Karpas-422 (cell line): ENCODE measurements at places on chromosomes 12 and 14.

DNA sequence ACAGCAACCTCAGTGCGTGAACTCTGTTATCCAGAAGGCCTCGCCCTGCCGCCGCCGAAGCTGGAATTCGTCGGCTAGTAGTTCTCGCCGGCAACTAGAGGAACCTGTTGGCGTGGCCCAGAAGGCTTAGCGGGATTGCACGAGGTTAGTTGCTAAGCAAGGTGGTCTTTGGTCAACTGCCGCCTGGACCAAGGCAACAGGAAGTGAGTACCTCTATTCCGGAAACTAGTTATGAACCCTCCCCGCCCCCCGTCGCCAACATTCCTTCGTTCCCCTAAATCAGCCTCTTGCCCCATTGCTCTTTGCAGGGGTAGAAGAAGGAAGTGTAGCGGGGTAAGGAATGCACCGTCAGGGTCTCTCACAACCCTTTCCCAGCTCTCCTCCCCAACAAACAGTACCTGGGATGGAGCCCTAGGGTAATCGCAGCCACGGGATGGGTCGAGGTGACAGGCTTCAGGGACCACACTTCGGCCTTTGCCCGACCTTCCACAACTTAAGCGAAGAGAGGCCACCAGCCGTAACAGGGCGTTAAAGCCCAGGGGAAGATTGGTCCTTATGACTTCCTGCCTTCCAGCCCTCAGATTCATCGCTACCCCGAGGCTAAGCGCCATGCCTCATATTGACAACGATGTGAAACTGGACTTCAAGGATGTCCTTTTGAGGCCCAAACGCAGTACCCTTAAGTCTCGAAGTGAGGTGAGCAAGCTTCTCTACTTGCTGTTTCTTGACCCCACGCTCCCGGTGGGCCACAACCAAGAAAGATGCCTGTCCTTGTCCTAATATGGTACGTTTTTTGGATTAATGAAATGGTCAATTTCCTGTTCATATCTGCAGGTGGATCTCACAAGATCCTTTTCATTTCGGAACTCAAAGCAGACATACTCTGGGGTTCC lies at the start of gene GMPR2:
GMPR2 (plus strand) TSS at position 285 of the 893 bp plus-strand sequence; CDS start at position 610, 325 bp downstream.
- DNase-seq, result peak; percentile 76
- peaks cover 33% of the 10 kb centered on the region for H3K4me1 ChIP-seq
- H3K36me3 ChIP-seq, result peaks cover 34% of the 10 kb centered on the region; the same call in 1 of the 2 replicates
- no peaks in the 10 kb centered on the region for H3K27me3 ChIP-seq
- H3K4me3 ChIP-seq, result peak within 1 kb of the TSS; percentile 87

DNA sequence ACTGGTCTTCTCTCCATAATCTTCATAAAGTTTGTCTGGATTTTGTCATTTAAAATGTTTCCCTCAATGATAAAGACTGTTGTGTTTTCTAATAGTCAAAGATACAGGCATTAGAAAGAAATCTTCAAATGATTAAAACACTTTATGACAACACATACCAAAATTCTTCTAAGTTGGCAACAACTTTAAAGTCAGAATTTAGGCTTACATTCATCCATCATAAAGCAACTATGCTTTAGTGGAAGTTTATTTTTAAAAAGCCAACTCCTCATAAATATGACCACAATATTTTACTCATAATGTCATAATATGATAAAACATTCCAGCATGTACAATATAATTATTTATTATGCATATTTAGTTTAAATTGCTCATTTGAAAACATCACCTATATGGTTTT lies 17.2 kb upstream of the CCER1 start:
- no peaks in the 10 kb centered on the region for H3K27me3 ChIP-seq
- no peaks in the 10 kb centered on the region for H3K4me1 ChIP-seq
- no peak for DNase-seq
- H3K36me3 ChIP-seq, result no peaks in the 10 kb centered on the region
- H3K4me3 ChIP-seq, result no peak overlapping the region
- no peak overlapping the region for H3K27ac ChIP-seq

- peaks cover 5% of the 10 kb centered on the region; the same call in 1 of the 2 replicates for H3K36me3 ChIP-seq
- H3K27me3 ChIP-seq, result no peaks in the 10 kb centered on the region
- DNase-seq, result peak; percentile 85
- H3K4me1 ChIP-seq, result peaks cover 41% of the 10 kb centered on the region
Measured at GRCh38 chr12:68611094-68611805, 551 bp downstream of the RAP1B start.

- H3K27me3 ChIP-seq, result no peaks in the 10 kb centered on the region
- H3K36me3 ChIP-seq, result no peaks in the 10 kb centered on the region
- H3K4me3 ChIP-seq, result no peak overlapping the region
- no peak overlapping the region for H3K27ac ChIP-seq
Measured at GRCh38 chr12:28242496-28243309, 52.4 kb downstream of the CCDC91 start.

- H3K27me3 ChIP-seq, result no peaks in the 10 kb centered on the region
- H3K4me1 ChIP-seq, result no peaks in the 10 kb centered on the region; the same call in 1 of the 2 replicates
- DNase-seq, result no peak
Measured at GRCh38 chr12:22518060-22518719, 26.2 kb downstream of the C2CD5 start.

GRCh38 chr14:56855891-56856461 lies 45.7 kb upstream of the OTX2 start:
- H3K4me1 ChIP-seq, result no peaks in the 10 kb centered on the region
- no peak overlapping the region for H3K4me3 ChIP-seq
- H3K36me3 ChIP-seq, result no peaks in the 10 kb centered on the region
- H3K27ac ChIP-seq, result no peak overlapping the region

DNA sequence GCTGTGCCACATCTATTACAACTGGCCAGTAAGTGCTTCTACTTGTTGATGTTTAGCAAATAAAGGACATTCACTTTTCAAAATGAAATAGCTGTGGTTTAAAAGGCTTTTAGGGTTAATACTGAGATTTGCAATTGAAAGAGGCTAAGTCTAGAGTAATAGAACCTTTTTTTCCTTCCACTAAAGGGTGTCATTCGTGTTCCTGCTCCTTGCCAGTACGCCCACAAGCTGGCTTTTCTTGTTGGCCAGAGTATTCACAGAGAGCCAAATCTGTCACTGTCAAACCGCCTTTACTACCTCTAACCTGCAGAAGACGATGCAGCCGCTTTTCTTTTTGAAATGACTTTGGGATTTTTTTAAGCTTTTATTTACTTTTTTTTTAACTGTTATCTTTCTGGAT lies 33.6 kb downstream of the PIWIL1 start:
- no peak overlapping the region for H3K4me3 ChIP-seq
- no peaks in the 10 kb centered on the region for H3K27me3 ChIP-seq
- no peaks in the 10 kb centered on the region for H3K4me1 ChIP-seq
- no peak overlapping the region for H3K27ac ChIP-seq
- DNase-seq, result no peak

DNA sequence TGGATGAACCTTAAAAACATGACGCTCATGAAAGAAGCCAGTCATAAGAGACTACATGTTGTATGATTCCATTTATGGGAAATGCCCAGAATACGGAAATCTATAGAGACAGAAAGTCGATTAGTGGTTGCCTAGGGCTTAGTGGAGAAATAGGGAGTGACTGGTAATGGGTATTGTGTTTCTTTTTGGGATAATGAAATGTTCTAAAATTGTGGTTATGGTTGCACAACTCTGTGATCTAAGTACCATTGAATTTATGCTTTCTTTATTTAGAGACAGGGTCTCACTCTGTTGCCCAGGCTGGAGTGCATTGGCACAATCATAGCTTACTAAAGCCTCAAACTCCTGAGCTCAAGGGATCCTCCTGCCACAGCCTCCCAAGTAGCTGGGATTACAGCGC lies 8.0 kb downstream of the RBMS2 start:
- no peak overlapping the region for H3K27ac ChIP-seq
- DNase-seq, result no peak
- H3K4me1 ChIP-seq, result no peaks in the 10 kb centered on the region
- no peak overlapping the region for H3K4me3 ChIP-seq
- H3K27me3 ChIP-seq, result no peaks in the 10 kb centered on the region
- no peaks in the 10 kb centered on the region for H3K36me3 ChIP-seq

DNA sequence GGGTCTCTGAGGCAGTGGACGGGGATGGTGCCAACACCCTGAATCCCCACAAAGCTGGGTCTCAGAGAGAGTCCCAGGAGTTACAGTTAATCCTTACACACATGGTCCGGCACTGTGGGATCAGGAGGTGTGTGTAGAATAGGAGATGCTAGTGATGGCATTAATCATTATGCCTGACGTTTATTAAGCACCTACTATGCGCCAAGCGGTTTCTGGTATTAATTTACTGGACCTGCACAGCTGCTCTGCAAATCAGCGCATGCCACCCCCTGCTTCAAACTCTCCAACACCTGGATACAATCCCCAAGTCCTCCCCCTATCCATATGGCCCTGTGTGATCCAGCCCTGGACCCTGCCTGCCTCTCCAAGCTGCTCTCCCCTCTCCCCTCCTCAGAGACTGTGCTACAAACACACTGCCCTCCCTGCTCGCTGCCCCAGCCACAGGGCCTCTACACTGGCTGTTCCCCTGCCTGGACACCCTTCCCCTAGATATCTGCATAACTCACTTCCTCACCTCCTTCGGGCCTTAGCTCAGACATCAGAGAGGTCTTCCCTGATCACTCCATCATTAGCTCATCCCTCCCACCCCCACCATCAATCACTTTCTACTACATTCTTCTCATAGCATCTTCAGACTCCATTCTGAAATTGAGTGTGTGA lies 86.0 kb downstream of the RFLNA start:
- DNase-seq, result no peak
- no peak overlapping the region for H3K27ac ChIP-seq
- H3K27me3 ChIP-seq, result no peaks in the 10 kb centered on the region

DNA sequence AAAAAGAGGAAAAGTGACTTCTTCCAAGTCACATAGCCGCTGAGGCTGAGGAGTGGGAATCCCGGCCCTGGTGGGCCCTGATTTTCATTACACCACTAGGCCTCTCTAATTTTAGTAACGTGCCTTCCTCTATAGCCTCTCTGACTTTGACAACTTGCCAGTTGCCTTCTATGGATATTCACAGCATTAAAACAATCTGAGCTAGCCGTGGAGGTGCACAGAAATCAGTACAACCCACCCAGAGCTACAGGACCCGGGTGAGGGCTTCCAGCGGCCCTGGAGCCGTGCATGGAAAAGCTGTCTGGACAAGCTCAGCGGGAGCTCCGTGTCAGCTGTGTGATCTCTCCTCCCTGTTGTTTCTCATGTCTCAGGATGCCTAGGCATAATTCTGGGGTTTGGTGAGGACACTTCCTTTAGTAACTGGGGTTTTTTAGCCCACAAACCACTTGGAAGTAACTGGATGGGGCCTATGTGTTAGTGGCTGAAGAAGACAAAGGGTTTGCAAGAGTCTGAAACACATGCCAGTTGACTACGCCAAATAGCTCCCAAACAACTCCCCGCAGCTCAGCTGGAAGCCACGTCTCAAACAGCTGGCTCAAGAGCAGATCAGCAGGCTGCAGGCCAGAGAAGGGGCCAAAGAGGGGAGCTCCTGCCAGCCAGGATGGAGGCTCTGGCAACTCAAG lies 53.0 kb downstream of the SSH1 start:
- no peak overlapping the region for H3K4me3 ChIP-seq
- no peaks in the 10 kb centered on the region for H3K27me3 ChIP-seq
- peaks cover 11% of the 10 kb centered on the region for H3K36me3 ChIP-seq
- DNase-seq, result no peak

DNA sequence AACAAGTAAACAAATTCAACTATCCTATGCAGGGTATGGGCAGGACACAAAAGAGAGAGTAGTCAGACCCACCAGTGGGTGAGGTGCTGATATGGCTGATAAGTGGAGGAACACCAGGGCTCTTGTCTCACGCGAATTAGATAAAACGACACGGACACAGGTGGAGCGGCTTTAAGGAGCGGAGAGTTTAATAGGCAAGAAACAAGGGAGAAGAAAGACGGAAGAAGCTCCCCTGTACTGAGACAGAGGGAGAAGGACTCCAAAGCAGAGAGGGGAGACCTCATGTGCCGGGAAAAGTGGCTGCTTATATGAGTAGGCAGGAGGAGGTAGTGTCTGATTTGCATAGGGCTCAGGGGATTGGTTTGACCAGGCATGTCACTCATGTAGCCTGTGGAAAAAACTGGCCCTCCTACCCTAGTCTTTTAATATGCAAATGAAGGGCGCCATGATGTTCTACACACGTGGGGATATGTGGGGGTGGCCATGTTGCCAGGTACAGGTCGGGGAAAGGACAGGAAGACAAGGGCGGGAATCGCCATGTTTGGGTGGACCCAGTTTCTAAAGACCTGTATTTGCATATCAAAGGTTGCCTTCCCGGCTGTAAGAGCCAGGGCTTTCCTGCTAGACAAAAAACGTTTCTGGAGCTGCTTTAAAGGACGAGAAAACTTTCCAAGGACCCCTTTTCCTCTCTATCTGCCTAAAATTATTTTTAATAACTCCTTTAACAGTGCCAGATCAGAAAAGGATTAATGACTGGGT lies 28.8 kb downstream of the RPGRIP1 start:
- H3K27ac ChIP-seq, result no peak overlapping the region
- DNase-seq, result peak; percentile 96
- peak overlapping the region; percentile 55 for H3K4me3 ChIP-seq
- H3K4me1 ChIP-seq, result peaks cover 16% of the 10 kb centered on the region
- no peaks in the 10 kb centered on the region for H3K36me3 ChIP-seq
- no peaks in the 10 kb centered on the region for H3K27me3 ChIP-seq

GRCh38 chr14:99559286-99559990 lies 44.6 kb downstream of the CCDC85C start:
- H3K27me3 ChIP-seq, result no peaks in the 10 kb centered on the region
- H3K4me1 ChIP-seq, result peaks cover 12% of the 10 kb centered on the region
- no peak overlapping the region for H3K4me3 ChIP-seq
- no peak overlapping the region for H3K27ac ChIP-seq
- no peak for DNase-seq

DNA sequence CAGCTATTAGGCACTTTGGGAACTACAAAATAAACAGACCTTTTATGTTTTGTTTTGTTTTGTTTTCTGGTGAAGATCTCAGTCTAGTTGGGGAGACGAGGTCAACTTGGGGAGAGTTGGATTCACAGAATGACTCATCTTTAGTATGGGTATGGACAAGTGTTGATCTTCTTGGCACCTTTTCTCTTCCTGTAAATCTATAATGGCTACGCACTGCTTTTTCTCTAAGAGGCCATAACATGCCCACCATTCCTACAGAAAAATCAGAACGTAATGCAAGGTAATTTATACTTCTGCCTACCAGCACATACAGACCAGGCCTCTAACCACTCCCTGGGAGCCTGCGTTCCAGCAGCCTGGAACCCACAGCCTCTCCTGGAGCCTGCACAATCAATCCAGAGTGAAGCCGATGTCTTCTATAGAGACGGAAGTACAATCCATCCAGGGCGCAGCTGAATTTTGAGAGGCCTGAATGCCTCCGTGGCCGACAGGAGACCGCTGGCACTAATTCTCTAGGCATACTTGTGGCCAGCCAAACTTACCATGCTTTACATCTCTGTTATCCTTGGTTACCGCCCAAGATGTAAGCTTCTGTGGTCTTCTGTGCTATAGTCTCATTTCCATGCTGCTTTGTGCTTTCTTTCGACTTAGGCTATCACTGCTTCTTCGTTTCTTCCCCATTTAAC lies 717 bp downstream of the PPHLN1 start:
- DNase-seq, result peak; percentile 66
- peak overlapping the region; percentile 71 for H3K27ac ChIP-seq
- 0 out of 2 replicates have a peak, but pooled peaks cover 5% of the 10 kb centered on the region for H3K36me3 ChIP-seq
- peaks cover 41% of the 10 kb centered on the region for H3K4me1 ChIP-seq

DNA sequence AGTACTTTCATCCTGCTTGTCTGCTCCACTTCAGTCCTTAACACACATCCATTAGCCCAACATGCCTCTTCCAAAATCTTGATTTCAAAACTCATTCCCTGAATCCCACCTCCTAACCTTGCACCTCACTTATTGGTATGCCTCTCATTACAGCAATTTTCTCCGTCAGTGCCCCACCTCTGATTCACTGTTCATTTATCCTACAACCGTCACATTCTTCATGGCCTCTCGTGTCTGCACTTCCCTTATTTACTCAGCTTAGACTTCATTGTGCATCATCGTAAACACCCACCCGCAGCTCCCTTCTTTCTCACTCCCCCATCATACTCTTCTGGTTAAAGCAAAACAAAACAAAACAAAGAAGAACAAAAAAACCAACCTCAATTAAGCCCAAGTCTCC lies 160.6 kb upstream of the HMGA2 start:
- H3K4me1 ChIP-seq, result no peaks in the 10 kb centered on the region
- H3K36me3 ChIP-seq, result no peaks in the 10 kb centered on the region
- H3K4me3 ChIP-seq, result no peak overlapping the region
- H3K27me3 ChIP-seq, result no peaks in the 10 kb centered on the region
